ENCODE measurements at places on chromosomes 1 and 21.

GRCh38 chr1:19312782-19313635 is 883 bp downstream of the SLC66A1 start:
- no peak for DNase-seq

- DNase-seq = peak; percentile 47
Observed at GRCh38 chr21:42574234-42575027, 60.8 kb downstream of the SLC37A1 start.

DNA sequence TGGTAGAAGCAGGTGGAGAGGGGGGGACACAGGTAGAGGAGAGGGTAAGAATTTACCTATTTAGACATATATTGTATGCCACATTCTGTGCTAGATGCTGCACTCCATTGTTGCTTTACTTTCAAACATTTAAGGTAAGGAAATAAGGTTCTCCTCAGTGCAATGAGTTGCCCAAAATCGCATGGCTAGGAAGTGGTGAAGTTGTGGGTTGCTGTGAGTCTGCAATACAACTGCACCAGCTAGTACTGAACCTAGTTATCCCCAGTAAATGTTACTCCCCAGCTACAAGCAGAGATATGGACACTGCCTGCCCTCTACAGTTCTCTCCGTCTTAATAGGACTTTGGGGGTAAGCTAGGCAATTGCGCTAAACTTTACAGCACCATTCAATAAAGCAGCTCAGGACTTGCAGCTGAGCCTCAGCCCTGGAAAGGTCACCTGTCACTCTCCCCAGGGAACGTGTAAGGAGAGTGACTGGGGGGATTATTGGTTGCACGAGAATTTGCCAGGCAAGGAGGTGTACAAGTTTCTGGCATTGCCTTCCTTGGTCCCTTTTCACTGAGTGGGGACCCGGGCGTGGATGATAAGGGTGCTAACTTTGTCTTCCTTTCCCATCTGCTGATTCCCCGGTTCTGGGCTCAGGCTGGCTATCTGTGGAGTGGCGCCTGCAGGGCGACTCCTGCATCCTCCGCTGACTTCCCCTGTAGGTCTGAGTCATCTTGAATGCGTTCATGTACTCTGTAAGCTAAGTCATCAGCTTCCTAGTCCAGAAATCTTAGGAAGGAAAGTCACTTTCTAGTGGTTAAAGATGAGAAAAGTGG is 71.3 kb upstream of the CNTN2 start:
- no peak for DNase-seq

DNA sequence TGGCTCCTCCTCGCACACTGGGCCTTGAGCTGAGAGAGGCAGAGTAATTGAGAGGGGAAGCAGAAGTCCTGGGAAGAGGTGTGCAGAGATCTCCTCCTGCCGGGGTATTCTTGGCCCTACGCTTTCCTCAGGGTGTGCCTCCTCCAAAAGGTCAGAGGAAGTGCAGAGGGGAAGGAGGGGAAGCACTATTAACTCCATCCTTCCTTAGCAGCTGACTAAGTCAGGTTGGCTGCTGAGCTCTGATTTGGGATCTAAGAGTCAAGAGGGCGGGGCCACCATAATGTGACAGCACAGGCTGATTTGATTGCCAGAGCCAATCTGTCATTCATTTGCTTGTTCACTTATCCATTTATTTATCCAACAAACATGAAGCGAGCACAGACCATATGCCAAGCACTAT is 12.3 kb downstream of the ATP2B4 start:
- no peak for DNase-seq

GRCh38 chr1:1348420-1349255 is 580 bp downstream of the DVL1 start:
- no peak for DNase-seq

- DNase-seq = no peak
Observed at GRCh38 chr1:54413732-54414131, 7.5 kb upstream of the SSBP3 start.

DNA sequence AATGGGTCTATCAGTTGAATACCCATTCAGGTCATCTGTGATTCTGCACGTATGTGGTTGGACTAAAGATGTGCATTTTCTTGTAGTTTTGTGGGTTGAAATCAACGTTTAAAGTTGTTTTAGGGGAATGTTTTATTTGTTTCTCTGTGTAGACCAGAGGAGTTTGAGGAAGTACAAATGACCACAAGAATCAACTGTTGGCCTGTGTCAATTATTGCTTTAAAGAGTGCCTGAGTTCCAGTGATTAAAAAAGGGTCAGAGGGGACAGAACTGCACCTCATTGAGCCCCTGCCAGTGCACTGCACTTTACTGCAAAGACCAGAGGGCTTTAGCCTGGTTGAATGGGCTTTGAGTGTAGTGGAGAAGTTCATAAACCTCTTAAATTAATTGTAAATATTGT is 190.3 kb downstream of the VPS13D start:
- DNase-seq = no peak

DNA sequence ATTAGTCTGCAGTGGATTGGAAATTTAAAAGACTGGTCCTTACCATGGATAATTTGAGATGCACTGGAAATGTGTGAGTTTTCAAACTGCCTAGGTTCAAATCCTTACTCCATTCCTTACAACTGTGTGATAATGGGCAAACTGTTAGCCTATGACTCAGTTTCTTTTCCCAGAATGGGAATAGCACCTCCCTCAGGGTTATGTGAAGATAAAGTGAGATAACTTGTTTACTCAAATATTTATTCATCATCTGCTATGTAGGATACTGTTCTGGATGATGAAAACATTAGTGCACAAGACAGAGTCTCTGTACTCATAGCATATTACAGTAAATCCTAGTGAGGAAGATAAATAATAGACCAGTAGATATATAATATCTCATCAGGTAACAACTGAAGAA is 28.6 kb downstream of the LRIG2 start:
- no peak for DNase-seq

GRCh38 chr1:47643306-47644211 is 205.7 kb downstream of the FOXD2 start:
- DNase-seq = peak; percentile 62

- no peak for DNase-seq
Observed at GRCh38 chr1:218112862-218113261, 172.2 kb upstream of the RRP15 start.

DNA sequence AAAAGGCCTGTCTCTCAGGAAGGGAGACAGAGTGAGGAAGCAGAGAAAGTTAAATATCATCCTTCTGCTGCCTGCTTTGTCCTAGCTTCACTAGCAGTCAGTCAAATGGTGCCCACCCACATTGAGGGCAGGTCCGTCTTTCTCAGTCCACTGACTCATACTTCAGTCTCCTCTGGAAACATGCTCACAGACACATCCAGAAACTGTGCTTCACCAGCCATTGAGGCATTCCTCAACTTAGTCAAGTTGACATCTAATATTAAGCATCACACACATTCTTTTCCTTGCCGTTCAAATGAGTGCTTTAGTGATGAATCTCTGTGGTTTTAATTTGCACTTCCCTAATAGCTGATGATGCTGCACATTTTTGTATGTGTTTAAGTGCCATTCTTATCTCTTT is 777.8 kb upstream of the PRMT6 start:
- no peak for DNase-seq

DNA sequence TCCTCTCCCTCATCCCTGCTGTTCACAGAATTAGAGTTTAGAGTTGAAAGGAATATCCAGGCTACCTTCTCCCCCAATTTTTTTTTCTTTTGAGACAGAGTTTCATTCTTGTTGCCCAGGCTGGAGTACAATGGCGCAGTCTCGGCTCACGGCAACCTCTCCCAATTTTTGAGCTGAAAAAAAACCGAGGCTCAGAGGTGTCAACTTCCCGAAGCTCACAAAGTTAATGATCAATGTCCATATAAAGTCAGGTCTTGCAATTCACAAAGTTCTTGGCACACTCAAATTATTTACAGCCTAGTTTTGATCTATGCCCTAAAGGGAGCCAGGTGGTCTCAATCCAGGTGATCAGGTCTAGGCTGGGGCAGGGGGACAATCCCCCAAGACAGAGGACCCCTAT is 797 bp upstream of the LEFTY1 start:
- DNase-seq = no peak

- no peak for DNase-seq
Observed at GRCh38 chr21:29157080-29157479, 26.6 kb downstream of the MAP3K7CL start.

GRCh38 chr1:23524716-23525401 is 6.2 kb downstream of the E2F2 start:
- peak; percentile 66 for DNase-seq

DNA sequence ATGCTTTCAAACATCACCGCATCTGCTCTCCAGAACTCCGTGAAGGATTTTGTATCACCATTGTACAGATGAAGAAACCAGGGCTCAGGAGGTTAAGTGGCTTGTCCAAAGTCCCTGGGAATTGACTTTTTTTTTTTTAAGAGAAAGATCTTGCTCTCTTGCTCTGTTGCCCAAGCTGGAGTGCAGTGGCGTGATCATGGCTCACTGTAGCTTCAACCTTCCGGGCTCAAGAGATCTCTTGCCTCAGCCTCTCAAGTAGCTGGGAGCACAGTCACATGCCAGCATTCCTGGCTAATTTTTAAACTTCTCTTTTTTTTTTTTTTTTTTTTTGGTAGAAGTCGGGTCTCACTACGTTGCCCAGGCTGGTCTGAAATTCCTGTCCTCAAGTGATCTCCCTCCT is 6.9 kb upstream of the TAS1R2 start:
- no peak for DNase-seq

GRCh38 chr1:10057796-10058195 is 25.0 kb downstream of the UBE4B start:
- no peak for DNase-seq

DNA sequence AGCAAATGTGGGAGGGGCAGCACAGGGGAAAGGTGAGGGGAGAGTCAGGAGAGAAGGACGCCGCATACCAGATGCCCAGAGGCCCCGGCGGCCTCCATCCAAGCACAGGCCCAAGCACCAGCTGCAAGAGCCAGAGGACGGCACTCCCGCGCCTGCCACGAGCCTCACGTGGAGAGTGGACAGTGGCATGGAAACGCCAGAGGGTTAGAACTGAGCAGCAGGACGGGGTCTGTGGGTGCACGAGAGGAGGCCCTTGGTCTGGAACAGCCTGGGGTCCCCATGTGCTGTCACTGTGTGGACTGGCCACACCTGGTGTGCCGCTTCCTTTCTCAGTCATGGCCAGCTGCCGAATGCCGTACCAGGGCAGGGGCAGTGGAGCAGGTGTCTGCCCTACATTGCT is 68.7 kb downstream of the AGPAT3 start:
- no peak for DNase-seq

- DNase-seq = no peak
Observed at GRCh38 chr1:60848583-60849188, 233.7 kb upstream of the NFIA start.

GRCh38 chr21:41107602-41108001 is 60.4 kb upstream of the BACE2 start:
- DNase-seq = no peak

GRCh38 chr1:21267191-21268077 is 22.8 kb downstream of the ECE1 start:
- no peak for DNase-seq

DNA sequence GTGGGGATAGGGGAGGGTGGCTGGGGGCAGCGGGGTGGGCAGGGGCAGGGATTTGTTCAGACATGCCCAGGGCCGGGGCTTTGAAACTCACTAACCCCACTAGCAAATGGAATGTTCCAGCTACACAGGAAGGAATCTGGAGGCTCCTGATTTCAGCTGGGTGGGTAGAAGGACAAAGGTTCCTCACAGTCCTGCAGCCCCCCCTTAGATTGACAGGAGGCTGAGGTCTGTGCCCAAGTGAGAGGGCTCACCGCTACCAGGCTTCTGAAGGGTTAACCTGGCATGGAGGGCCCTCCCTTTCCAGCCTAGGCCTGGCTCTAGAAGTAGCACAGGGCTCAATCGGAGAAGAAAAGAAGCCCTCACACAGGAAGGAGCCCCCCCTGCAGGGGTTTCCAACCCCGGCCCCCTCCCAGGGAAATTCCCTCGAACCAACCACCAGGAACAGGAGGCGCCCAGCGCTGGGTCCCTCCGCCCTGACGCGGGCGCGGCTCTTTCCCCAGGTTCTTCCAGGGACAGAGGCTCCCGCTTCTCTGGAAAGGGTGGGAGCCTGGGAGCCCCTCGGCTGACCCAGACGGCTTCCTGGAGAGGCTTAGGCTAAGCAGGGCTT is 3.3 kb downstream of the EPHA2 start:
- no peak for DNase-seq

DNA sequence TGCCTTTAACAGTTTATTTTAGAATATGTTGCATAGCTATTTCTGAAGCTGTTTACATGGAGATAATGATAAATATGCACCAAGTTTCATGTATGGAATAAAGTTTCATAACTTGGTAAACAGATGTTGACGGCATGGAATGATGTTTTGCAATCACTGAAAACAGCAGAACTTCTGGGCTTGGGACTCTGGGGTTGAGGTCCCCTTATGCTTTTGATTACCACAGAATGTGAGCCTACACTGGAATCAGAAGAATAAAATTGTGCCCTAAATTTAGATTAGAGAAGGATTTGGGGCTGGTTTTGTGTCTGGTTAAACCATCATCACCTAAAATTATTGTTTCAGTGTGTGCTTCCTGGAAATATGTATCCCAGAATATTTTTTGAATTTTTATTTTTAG is 11.1 kb downstream of the KRTAP24-1 start:
- DNase-seq = no peak

DNA sequence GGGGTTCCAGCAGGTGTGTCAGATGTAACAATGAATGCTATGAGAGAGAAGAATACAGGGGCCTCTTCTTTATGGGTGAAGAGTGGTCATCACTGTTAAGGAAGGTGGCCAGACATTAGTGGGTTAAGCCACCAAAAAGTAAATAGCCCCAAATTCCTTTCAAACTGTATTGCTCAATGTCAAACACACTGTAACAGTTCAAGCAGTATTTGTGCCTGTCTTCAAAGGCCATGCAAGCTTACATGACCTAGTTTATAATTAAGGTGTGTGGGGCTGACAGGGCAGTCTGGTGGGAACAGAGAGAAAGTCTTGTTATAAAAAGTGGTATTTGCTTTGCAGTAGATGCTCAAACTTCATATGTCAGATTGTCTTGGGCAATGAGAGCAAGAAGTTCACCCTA is 18.5 kb downstream of the CHIT1 start:
- DNase-seq = no peak

DNA sequence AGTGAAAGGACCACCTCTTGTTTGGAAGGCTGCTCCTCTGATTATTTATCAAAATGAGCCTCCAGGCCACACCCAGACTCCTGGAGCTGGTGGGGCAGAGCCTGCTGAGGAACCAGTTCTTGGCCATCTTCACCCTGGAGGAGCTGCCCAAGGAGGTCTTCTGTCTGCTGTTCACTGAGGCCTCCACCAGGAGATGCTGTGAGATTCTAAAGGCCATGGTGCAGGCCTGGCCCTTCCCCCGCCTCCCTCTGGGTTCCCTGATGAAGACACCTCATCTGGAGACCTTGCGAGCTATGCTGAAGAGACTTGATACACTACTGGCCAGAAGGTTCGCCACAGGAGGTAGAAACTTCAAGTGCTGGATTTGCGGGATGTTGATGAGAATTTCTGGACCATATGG is 61.7 kb upstream of the GJA8 start:
- no peak for DNase-seq

- no peak for DNase-seq
Observed at GRCh38 chr1:1582585-1583346, 8.1 kb upstream of the SSU72 start.

GRCh38 chr1:187264995-187265602 is 436.4 kb downstream of the PLA2G4A start:
- peak; percentile 48 for DNase-seq

- no peak for DNase-seq
Observed at GRCh38 chr1:78426408-78426807, 64.4 kb upstream of the PTGFR start.

- no peak for DNase-seq
Observed at GRCh38 chr1:40414331-40414730, 35.9 kb upstream of the ZFP69B start.
